ENCODE measurements at places on chromosomes 3 and 15. TPM values are rescaled to one million over a fixed set of nuclear protein-coding genes. Genes with fewer than 3 reads are reported as not detected.

- no peak for DNase-seq
These were observed 756.7 kb downstream of the NR2F2 start for GRCh38 chr15:97087006-97087741.

Gene EBLN2
- polyA plus RNA-seq = 2.5 TPM

Gene ECE2
- not detected for polyA plus RNA-seq

- peak; percentile 29 for DNase-seq
These were observed 128.0 kb downstream of the LRIG1 start for GRCh38 chr3:66372681-66373350.

DNA sequence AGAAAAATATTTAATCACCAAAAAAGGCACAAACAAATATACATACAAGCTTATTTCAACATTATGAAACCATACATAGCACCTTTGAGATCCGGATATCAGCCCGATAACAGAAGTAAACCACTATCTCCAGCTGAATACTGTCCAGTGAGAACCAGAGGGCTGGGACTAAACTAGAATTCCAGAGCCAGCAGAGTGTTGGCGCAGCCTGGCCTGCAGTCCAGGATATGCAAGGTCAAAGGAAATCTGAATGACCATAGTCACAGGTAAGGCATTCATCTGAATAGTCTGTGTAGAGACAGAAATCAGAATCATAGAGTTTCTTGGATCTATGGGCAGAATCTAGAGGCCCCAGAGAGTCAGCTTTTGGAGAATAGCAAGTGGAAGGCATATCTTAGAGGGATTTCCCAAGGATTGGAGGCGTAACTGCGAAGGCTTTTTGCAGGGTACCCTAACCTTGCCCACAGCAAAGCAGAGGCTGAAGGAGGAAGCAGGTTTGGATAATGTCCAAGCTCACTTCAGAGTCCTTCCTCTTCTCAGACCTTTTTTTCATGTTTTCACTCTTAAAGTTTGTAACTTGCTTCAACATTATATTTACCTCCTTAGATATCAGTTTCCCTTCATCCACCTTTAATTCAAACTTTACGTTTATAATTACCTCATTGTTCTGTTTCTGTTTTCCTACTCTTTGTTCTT is 32.5 kb upstream of the TP63 start:
- no peak for DNase-seq

All from endothelial cell of umbilical vein (primary cell).